Cortex of kidney (tissue), 1 donor: ENCODE measurements at places on chromosomes 5 and 9.

DNA sequence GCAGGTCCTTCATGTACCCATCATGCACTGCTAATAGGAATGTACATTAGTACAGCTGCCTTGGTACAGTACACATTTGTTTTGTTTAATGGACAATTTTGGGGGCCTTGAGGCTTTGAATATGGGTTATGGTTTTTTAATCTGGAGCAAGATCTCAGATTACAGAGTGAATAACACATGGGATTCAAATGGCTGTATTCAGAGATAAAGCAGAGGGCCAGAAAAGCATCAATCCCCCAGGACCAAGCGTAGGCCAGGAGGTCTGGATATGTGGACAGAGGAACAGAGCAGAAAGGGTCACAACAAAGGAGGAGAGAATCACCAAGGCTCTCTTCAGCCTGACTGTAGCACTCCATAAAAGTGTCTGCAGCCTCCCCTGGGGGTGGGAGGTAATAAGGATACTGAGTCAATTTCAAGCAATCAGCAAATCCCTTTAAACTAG lies 47.7 kb upstream of the STK32A start:
- no peak for DNase-seq

GRCh38 chr5:136734628-136735027 lies 369.3 kb upstream of the TRPC7 start:
- DNase-seq = no peak

- no peak for DNase-seq
Measured at GRCh38 chr9:78189461-78189860, 46.4 kb upstream of the CEP78 start.

- no peak for DNase-seq
Measured at GRCh38 chr5:158382473-158382872, 523.5 kb upstream of the CLINT1 start.

DNA sequence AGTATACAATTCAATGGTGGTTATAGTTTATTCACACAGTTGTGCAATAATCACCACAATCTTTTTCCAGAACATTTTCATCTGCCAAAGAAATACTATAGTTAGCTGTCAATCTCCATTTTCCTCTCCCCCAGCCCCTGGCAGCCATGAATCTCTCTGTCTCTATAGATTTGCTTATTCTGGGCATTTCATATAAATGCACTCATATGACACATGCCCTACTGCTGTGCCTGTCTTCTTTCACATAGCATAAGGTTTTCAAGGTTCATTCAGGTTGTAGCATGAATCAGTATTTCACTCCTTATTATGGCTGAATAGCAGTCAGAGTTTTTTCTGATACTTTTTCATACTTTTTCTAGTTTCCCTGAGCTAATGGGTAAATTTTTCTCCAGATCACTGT lies 127.6 kb downstream of the HSPA4 start:
- no peak for DNase-seq

- no peak for DNase-seq
Measured at GRCh38 chr5:149883550-149883949, 61.0 kb downstream of the PDE6A start.

DNA sequence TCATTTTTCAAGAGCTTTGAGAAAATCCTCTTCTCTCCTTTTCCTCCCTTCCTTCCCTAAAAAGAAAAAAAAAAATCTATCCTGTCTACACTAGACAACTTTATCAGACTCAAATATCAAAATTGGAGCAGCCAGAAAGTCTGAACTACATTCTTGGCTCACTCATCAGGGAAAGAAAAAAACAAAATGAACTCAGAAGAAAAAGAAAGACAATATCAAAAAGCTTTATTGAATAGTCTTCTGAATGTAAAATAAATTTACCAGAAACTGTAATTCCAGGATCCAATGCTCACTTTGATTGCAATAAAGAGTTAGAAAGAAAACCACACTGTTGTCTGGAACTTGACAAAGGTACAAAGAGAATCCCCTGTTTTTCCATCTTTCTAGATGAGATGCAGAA lies 507.2 kb upstream of the MPDZ start:
- DNase-seq = no peak

DNA sequence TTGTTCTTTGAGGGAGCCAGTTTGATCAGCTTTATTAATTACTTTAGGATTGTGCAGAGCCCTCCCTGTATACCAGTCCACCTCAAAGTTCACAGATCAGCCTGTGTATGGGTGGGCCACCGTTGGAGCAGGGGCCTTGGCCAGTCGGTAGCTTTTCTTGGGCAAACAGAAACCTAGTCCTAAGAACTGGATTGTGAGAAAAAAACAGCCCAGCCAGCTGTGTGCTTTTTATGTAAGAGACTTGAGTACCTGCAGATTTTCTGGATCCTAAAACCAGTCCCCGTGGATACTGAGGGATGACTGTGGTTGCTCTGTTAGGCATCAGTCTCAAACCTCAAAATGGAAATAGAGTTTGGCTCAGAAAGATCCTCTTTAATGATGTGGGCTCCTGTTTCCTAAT lies 24.8 kb upstream of the ROPN1L start:
- DNase-seq = no peak

DNA sequence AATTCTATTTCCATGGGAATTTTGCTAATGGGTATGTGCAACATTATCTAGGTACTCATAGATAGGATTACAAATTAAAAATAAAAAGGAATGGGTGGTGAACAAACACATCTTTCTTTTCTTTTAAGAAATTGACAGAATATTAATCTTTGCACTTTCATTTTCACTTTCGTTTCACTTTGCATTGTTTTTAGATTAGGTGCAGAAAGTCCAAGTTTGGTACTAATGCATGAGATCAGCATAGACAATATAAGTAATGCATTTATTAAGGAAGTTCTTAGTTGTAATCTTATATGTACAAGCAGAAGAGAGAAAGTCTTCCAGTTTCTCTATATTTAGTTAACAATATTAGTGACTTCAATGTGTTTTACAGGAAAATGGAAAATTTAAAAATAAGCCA lies 196.5 kb downstream of the COMMD10 start:
- no peak for DNase-seq

GRCh38 chr5:106910486-106910885 lies 760.3 kb downstream of the EFNA5 start:
- DNase-seq = no peak

GRCh38 chr9:101323129-101323528 lies 61.7 kb downstream of the BAAT start:
- no peak for DNase-seq

DNA sequence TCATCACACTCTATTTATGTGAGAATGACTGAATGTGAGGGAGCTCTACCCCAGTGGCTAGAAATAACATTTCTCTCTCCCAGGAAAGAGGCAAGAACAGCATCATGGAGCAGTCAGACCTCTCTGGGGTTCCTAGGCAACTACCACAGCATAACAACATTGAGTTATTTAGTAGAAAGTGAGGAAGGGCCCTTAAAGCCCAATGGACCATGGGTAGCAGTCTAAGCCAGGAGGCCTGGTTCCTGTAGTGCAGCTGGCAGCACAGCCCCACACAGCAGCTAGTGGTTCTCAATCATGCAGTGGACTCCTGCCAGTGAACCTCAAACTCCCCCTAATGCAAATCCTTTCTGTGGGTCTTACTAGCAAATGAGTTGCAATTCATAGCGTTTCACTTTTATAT lies 55.3 kb downstream of the SPEF2 start:
- no peak for DNase-seq

- no peak for DNase-seq
Measured at GRCh38 chr9:113991714-113992113, 86.4 kb downstream of the AMBP start.

DNA sequence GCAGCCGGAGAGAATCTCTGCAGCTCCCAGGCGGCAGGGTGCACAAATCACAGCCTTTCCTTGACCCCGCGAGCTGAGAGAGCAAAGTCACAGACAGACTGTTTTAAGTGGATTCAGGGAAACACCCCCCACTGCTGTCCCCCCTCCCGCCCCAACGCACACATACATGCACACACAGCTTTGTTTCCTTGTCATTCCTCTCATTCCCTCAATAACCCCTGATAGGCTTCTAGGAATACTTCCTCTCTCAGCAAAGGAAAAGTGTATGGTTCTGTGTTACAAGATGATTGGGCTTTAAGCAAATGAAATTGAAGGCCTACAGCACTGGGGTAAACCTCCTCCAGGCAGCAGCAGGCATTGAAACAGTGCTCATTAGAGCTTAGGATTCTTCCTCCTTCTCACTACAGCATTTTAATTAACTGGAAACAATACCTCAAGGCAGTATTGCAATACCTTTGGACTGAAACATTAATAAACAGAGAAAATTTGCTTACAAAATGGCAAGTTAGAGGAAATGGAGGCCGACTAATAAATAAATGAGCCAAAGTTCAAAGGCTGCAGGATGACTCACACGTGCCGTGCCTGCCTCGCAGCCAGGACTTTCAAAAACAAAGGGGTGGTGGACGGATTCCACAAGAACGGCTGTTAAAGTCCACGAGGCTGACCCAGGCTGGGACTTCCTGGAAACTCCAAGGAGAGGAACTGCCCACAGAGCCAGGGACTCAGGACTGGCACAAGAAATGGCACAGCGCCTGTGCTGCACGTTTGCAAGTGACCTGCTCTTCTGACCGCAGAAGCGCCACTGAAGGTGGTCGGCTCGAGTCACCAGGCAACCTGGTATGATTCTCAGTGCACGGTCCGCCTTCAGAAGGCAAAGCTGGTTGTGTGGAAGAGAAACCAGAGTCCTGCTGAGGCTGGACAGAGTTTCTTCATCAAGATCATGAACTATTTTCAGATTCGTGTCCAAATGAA lies 236.2 kb downstream of the SYK start:
- no peak for DNase-seq

DNA sequence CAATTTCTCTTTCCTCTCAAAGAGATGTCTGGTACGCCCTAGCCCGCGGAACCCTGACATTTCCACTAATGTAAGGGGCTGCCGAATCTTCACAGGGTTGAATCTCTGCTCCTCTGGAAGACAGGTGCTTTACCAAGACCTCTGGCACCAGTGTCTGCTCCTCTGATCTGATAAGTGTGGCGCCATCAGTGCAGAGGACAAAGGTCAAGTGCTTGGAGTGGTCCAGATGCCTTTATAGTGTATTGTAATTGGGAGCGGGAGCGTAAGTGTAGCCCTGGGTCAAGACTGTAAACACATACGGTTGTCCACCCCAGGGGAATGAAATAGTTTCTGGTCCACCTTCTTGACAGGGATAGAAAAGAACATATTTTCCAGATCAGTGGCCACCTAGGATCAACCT lies 17.7 kb downstream of the ADAMTSL2 start:
- DNase-seq = no peak

DNA sequence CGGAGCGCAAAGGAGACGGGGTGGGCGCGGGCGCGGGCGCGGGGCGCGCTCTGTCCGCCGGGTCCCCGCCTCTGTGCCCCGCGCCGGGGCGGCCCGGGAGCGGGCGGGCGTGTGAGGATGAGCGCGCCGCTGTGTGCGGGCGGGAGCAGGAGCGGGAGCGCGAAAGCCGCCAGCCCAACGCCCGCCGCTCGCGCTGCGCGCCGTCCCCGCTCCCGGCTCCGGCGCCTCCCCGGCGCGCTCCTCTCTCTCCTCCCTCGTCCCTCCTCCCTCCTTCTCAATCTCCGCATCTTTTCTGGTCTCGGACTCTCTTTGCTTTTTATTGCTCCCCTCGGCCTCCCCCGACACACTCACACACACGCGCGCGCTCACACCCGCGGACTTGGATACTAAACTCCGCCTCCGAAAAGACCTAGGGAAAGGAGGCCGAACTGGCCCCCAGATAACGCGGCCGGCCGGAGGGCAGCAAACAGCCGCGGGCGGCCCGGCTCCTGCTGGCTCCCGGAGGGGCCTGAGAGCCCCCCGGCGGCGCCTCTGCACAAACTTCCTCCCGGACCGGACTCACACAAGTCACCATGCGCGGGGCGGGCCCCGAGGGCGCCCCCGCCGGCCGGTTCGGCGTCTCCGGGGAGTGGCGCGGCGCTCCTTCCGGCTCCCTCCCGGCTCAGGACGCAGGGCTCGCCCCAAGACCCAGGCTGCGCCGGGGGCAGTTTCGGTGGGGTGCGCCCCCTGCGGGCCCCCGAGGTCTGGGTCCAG lies at the start of gene FIBCD1:
FIBCD1 (minus strand) TSS at position 596 of the 753 bp plus-strand sequence. CDS start 640 bp downstream, outside the sequence.
- no peak for DNase-seq

GRCh38 chr9:108477529-108478006 lies 378.2 kb downstream of the ACTL7B start:
- no peak for DNase-seq

- DNase-seq = no peak
Measured at GRCh38 chr5:171367424-171368370, 20.0 kb upstream of the NPM1 start.

DNA sequence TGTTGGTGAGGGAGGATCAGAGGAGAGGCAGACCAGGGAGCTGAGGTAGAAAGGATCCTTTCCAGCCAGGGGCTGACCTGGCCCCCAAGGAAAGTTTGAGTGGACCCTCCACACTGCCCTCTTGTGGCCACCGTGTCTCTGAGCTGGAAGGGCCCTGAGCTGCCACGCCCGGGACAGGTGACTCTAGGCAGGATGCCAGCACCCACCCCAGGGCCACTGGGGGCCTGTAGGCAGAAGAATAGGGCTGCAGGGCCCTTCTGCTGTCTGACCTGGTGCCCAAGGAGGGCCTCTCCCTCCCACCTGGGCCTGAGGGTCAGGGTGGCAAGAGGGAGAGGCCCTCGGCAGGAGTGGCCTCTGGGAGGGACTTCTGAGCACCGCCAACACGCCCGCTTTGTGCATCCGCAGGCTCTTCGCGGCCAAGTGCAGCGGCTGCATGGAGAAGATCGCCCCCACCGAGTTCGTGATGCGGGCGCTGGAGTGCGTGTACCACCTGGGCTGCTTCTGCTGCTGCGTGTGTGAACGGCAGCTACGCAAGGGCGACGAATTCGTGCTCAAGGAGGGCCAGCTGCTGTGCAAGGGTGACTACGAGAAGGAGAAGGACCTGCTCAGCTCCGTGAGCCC lies 76.8 kb downstream of the LMX1B start:
- DNase-seq = no peak

- peak; percentile 33 for DNase-seq
Measured at GRCh38 chr9:116687074-116687753, at the start of gene TRIM32. Gene TRIM32, plus strand, starts transcription at chr9:116687305. Its CDS starts 10,438 bp downstream, at chr9:116697743.

GRCh38 chr5:143680672-143681259 lies 131.2 kb upstream of the HMHB1 start:
- DNase-seq = no peak

GRCh38 chr9:115997923-115998322 lies 155.7 kb upstream of the PAPPA start:
- no peak for DNase-seq

- no peak for DNase-seq
Measured at GRCh38 chr5:164000241-164000640, 494.8 kb downstream of the MAT2B start.

DNA sequence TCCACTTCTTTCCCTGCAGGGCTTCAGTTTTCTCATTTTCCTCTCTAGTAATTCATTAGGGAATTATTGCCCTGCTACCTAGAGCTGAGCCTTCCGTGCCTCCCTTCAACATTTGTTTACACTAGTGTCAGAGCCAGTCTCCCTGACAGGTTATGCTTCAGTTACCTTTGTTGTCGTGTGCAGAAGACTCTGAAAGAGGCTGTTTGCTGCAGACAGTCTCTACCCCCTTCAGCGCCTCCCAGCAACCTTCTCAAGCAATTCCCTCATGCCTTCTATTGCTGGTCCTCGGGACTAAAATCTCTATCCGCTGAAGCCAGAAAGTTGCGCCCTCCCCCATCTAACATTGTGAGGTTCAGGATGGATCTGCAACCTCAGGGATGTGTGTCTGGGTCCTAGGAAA lies 12.8 kb downstream of the RALGPS1 start:
- DNase-seq = no peak

- no peak for DNase-seq
Measured at GRCh38 chr9:97348871-97349270, 41.4 kb downstream of the CCDC180 start.

GRCh38 chr5:168374532-168374931 lies 83.1 kb downstream of the WWC1 start:
- no peak for DNase-seq

- no peak for DNase-seq
Measured at GRCh38 chr9:133509179-133510083, 15.3 kb downstream of the MYMK start.

GRCh38 chr5:149546974-149547373 lies 4.3 kb downstream of the CSNK1A1 start:
- no peak for DNase-seq
